ENCODE measurements at places on chromosomes 1 and 21. TPM values are rescaled to one million over a fixed set of nuclear protein-coding genes. Genes with fewer than 3 reads are reported as not detected.

DNA sequence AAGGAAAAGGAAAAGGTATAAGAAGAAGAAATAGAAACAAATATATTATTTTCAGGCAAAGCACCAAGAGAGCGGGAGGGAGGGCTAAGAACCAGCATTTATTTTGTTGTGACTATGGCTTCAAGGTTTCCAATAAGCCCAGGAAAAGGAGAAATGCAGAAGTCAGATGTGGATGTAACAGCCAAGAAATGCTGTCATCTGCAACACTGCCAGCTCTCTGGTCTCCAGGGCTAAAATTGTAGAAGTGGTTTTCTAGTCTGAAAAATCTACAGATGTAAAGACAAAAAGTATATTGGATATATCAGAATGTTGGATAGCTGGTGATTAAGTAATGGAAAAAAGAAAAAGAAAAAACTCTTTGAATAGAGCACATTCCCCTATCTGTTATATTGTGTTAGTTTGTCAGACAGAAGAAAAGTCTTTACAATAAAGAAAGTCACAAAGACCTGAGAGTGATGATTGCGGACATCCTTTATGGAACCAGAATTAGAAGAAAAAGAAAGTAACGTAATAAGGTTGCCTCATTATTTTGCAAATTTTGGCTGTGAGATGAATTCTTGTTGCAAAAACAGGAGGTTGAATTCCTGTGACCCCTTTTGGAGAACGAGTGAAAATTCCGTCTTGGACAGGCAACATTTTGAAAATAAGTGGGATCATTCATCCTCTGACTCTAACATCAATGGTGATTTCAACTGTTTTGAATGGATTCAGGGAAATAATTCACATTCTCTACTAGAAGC lies 938.1 kb downstream of the TTLL7 start:
- no peaks in the 10 kb centered on the region for H3K4me1 ChIP-seq
- no peak overlapping the region for H3K27ac ChIP-seq
- DNase-seq = no peak
- H3K36me3 ChIP-seq = no peaks in the 10 kb centered on the region

DNA sequence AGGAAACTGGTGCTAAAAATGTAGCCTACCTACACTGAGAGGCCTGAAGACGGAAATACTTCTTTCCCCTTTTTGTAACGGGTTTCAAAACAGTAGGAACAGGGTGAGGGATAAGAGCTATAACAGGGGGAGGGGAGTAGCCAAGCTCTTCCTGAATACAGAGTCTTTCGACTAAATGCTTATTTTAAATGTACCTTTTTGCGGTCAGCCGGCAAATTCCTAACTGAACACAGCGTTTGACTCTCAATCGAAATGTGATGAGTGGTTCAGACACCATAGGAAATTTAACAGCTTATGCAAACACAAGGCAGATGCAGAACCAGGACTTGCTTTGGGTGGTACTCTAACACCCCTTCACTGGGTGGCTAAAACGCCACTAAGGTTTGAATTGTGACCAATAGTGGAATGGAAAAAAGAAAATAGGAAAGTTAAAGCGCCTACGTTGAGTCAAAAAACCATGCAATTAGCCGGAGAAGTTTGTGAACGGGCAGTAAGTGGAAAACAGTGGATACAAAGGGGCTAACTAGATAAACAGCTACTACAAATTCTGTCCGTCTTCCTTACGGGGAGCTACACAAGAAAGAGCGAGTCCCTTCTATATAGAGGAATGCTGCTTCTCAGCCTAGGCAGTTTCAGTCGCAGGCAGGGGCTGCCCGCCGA lies 1.7 kb downstream of the EGLN1 start:
- H3K36me3 ChIP-seq = no peaks in the 10 kb centered on the region
- H3K27me3 ChIP-seq = no peaks in the 10 kb centered on the region
- peak overlapping the region; percentile 84 for H3K4me3 ChIP-seq
- peaks cover 46% of the 10 kb centered on the region for H3K4me1 ChIP-seq
- DNase-seq = no peak
- H3K27ac ChIP-seq = peak overlapping the region; percentile 99

DNA sequence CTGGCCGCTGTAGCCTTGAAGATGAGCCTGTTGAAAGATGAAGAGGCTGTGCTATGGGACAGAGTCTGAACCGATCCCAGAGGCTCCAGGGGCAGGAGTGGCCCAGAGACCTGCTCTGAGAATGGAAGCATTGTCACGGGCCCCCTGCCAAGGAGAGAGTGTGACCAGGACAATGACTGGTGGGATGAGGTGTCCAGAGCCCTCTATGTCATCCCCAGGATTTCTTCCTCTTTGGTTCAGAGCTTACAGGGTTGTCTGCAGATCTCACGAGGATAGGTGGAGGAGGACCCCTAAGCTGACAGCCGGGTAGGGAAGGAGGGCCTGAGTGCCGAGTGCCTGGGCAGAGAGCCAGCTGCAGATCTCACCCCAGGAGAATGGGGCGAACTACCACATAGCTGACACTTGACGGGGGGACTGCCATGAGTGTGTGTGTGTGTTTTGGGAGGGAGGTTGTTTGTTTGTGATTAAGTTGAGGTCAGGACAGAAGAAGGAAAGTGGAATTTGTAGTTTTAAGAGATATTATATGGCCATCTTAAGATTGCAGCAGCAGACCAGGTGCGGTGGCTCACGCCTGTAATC lies 25.4 kb downstream of the PIK3CD start:
- H3K4me1 ChIP-seq = peaks cover 2% of the 10 kb centered on the region
- H3K4me3 ChIP-seq = no peak overlapping the region
- no peak for DNase-seq
- no peak overlapping the region for H3K27ac ChIP-seq
- H3K27me3 ChIP-seq = no peaks in the 10 kb centered on the region
- H3K36me3 ChIP-seq = no peaks in the 10 kb centered on the region

DNA sequence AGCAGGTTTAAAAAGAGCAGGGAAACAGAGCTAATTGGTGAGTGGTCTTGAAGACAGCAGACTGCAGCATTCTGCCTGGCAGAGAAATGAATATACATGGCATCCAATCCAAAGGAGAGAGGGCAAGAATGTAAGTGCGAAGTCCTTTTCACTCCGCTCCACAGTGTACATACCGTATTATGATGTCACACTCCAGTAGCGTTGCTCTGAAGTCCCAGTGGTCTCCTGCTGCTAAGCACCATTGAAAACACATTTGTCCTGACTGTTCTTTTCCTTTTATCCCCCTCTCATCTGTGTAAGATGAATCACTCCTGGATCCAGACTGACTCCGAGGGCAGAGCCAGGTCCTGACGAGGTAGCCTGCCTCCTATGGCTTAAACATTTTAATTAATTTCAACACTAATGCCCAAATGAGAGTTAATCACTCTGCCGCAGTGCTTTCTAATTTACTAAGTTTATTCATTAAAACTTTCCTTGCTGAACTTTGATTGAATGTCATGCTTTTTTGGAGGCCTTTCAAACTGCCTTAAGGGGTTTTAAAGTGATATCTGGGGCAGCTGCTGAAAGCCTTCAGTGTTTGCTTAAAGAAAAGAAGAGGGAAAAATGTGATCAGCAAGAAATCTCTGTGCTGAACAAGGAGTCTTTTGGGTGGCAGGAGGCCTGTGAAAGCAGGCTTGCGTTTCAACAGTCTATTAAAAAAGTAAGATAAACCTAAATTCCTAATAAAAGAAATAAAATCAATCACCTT lies 227.2 kb downstream of the ATG4C start:
- peaks cover 7% of the 10 kb centered on the region for H3K4me1 ChIP-seq
- H3K27me3 ChIP-seq = no peaks in the 10 kb centered on the region
- no peak for DNase-seq

- no peaks in the 10 kb centered on the region for H3K36me3 ChIP-seq
- H3K27ac ChIP-seq = no peak overlapping the region
- DNase-seq = no peak
Measured at GRCh38 chr1:30051777-30052176, 671.6 kb downstream of the MATN1 start.

DNA sequence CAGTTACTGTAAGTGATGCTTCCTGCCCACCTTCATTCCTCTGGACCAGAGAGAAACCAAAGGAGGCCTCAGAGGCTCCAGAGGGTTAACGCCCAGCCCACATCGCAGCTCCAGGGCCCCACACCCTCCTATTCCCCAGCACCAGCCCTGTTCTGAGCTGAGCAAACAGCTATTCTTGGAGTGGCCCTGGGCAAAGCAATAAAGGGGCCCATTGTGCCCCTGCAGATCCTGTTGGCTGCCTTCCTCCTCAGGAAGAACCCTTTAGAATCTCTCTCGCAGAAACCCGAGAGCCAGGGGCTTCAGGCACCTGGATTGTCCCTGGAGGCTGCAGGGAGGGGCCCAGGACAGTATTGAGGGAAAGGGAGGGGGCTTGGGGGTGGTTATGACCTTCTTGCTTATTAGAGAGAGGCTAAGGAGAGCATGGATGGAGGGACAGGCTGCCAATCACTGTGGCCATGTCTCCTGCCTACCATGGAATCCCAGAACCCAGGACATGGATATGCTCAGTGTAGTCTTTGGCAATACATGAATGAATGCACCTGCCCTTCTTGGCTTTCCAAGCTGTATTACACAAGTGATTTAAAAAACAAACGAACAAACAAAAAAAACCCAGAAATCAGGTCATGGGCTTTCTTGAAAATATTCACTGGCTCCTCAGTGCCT lies 9.2 kb downstream of the PADI2 start:
- H3K4me1 ChIP-seq = no peaks in the 10 kb centered on the region
- no peak overlapping the region for H3K4me3 ChIP-seq
- H3K27me3 ChIP-seq = no peaks in the 10 kb centered on the region
- no peaks in the 10 kb centered on the region for H3K36me3 ChIP-seq
- DNase-seq = no peak

DNA sequence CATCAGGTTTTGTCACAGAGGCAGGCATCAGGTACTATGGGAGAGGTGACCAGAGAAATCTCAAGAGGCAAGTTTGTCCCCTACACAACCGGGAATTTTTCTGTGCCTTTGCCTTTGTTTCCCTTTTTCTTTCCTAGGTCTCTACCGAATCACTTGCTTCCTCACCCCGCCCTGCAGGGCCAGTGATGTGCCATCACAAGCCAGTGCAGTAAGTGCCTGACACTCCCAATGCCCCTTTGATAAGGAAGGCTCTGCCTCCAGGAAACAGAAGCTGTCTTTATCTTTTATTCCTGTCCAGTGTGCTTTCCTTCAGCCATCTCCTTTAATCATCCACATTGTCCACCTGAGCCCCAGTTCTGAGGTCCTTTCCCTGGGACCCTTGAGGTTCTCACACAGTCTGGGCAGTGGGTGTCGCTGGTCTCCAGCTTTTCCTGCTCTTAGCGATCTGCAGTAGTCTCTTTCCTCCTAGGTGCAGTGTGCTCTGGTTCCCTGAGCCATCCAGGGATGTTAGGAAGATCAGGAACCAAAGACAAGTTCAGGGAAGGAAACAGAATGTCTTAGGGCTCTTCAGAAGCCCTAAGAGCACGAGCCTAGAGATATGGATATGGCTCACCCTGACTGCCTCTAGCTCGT lies 36.6 kb downstream of the GJA5 start:
- no peaks in the 10 kb centered on the region for H3K36me3 ChIP-seq
- no peak overlapping the region for H3K27ac ChIP-seq
- no peaks in the 10 kb centered on the region for H3K4me1 ChIP-seq
- no peak for DNase-seq
- H3K4me3 ChIP-seq = no peak overlapping the region
- no peaks in the 10 kb centered on the region for H3K27me3 ChIP-seq

DNA sequence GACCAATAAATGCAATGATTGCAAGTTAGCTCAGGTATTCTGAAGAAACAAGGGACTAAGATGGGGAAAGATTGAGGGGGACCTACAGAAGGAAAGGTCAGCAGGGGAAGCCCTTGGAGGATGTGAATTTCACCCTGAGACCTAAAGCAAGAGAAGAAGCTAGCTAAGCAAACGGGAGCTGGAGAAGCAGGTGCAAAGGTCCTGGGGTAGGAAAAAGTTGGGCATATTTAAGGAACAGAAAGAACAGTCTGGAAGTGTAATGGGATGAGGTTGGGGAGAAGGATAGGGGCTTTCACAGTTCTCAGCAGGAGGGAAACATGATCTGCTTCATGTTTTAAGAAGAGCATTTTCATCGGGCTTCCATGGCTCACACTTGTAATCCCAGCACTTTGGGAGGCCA lies 89.7 kb upstream of the SLC45A1 start:
- H3K27me3 ChIP-seq = no peaks in the 10 kb centered on the region
- no peak for DNase-seq
- no peak overlapping the region for H3K27ac ChIP-seq
- no peak overlapping the region for H3K4me3 ChIP-seq

DNA sequence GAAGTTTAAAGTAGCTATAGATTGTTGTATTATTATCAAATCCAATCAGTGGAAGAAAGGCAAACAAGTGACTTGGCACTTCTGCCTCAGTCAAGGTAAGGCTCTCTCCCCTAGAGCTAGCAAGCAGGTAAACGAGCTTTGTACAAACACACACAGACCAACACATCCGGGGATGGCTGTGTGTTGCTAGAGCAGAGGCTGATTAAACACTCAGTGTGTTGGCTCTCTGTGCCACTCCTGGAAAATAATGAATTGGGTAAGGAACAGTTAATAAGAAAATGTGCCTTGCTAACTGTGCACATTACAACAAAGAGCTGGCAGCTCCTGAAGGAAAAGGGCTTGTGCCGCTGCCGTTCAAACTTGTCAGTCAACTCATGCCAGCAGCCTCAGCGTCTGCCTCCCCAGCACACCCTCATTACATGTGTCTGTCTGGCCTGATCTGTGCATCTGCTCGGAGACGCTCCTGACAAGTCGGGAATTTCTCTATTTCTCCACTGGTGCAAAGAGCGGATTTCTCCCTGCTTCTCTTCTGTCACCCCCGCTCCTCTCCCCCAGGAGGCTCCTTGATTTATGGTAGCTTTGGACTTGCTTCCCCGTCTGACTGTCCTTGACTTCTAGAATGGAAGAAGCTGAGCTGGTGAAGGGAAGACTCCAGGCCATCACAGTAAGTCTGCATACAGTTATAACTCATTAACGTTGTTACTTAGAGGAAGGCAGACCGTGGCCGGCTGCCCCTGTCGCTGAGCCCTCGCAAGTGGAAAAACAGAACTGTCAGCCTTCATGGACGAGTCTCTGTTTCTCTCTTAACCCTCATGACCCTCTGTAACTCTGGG lies at the start of gene PALMD:
Gene PALMD, plus strand, starts transcription at position 415 of the 833 bp plus-strand sequence. Its CDS starts 205 bp downstream, at position 620.
- no peaks in the 10 kb centered on the region for H3K27me3 ChIP-seq
- H3K27ac ChIP-seq = peak within 1 kb of the TSS; percentile 86
- H3K36me3 ChIP-seq = no peaks in the 10 kb centered on the region
- peak; percentile 44 for DNase-seq

- no peaks in the 10 kb centered on the region for H3K36me3 ChIP-seq
- no peaks in the 10 kb centered on the region for H3K27me3 ChIP-seq
- DNase-seq = no peak
Measured at GRCh38 chr1:94322696-94323095, 85.3 kb upstream of the ARHGAP29 start.

GRCh38 chr1:212190169-212190568 lies 95.0 kb upstream of the PPP2R5A start:
- H3K27ac ChIP-seq = no peak overlapping the region
- DNase-seq = no peak
- H3K36me3 ChIP-seq = no peaks in the 10 kb centered on the region
- H3K27me3 ChIP-seq = no peaks in the 10 kb centered on the region

Gene CYYR1
- 1.9 TPM for total RNA-seq

Gene AKNAD1
- not detected for total RNA-seq

Gene ZNF683
- total RNA-seq = 0.17 TPM

Gene SLC1A7
- total RNA-seq = 0.59 TPM

Gene TSPAN2
- 1.5 TPM for total RNA-seq

Gene OR2AK2
- total RNA-seq = not detected

All from liver (tissue), 10 donors.